ENCODE measurements at places on chromosomes 13 and 19.

- DNase-seq: no peak
These were observed 44.8 kb upstream of the FLT1 start for GRCh38 chr13:28539625-28540286.

- peak; percentile 51 for DNase-seq
These were observed 25.8 kb upstream of the NANOS3 start for GRCh38 chr19:13850910-13851733.

GRCh38 chr13:27170516-27171243 is 931 bp downstream of the USP12 start:
- peak; percentile 9 for DNase-seq

DNA sequence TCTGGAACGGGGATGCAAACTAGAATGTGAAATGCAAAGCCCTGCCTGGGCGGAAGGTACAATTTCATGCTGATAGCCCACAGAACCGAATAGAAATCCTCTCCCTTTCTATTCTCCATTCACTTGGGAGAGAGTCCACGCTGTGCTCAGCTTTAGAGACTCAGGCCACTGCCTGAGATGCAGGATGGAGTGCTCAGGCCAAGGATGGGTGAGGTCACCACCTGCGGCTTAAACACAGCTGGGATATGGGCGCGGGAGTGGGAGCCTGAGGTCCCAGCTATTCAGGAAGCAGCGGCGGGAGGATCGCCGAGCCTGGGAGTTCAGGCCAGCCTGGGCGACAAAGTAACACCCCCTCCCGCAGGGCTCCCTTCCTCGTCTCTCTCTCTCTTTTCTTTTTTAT is 446 bp upstream of the ZNF83 start:
- DNase-seq: no peak

GRCh38 chr13:42384265-42384664 is 112.3 kb downstream of the AKAP11 start:
- no peak for DNase-seq

GRCh38 chr19:55459551-55459949 is 1.9 kb downstream of the ISOC2 start:
- no peak for DNase-seq

DNA sequence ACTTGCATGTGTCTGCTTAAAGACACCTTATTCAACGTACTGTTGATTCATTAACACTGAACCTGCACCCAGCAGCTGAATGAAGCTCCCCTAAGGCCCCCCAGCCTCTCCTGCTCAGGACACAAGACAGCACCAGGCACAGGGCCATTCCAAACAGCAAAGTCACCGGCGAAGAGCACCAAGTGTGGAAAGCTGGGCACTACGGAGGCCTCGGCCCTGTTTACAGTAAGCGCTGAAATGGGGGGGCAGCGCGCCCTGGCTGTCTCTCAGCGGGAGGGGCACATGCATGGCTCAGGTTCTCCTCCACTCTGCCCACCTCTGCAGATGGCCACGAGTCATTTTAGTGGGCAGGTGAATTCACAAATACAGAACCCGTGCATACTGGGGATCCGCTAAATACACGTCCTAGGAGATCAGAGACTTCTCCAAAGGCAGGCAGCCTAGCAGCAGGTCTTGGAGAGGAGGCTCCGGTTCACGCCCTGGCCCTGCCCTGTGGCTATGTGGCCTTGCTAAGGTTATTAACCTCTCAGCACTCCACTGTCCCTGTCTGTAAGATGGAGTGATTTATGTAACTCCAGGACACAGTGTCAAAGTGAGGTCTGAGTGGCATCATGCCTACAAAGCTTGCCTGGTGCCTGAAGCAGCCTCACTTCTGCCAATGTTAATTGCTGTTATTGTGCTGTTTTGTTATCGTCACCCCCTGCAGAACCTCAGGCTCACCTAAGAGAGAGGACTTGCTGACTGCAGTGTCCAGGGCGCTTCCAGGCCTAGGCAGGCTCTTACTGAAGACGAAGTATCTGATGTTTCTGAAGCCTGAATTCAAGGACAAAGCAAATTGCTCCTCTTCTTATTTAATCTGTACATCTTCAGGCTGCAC is 207.4 kb upstream of the SOX1 start:
- no peak for DNase-seq

GRCh38 chr13:57128909-57129308 is 11.8 kb upstream of the PRR20A start:
- DNase-seq: no peak

DNA sequence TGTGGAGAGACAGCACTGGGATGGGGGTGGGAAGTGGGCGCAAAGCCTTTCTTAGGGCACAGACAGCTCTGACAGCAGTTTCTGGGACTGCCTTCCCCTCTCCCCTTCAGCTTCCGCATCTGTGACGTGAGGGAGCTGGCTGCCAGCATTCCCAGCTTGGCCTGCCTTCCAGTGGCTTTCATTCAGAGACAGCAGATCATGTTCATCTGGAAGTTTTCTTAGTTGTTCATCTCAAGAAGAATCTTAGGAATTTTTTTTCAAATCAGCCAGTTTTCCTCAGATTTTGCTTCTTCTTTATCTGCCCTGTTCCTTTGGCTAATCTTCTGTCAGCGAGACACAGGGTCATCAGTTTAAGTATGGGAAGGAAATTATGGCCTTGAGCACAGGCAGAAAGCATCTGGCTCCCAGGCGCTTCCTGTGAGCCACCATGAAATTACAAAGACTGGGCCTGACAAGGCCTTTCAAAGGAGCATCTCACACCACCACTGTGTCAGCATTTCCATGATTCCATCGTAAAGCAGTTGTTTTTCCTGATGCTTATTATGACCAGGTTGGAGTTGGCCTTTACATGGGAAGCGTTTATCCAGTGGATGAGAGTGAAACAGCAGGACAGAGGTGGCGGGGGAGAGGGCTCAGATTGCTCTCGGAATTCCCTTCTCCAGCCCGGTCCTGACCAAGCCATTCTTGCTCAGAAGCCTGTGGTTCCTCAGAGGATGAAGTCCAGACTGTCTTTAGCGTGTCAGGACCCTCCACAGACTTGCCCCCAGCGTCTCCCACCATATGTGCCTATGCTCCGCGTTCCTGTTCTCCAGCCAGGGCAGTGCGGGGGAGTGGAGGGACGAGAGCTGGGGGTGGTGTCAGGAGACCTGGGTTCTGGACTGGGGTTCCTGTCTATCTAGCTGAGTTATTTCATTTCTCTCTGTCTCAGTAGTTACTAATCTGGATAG is 43.6 kb downstream of the ARHGAP35 start:
- DNase-seq: no peak

DNA sequence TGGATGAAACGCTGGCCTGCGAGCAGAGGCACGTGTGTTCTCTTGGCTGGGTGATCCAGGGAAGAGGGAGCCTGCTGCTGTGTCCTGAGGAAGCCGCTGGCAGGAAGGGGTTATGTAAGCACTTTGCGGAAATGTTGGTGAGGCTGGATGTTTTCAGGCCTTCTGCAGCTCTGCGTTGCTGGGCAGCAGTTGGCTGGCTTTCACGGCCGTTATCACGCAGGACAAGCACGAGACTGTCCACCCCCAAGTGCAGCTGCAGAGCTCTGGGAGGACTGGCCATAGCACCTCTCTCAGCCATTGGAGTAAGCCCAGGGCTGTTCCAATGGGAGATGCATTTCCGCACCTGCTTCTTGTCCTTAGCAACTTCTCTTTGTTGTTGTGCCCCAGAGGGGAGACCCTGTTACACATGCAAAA is 146.9 kb upstream of the SOX21 start:
- no peak for DNase-seq

DNA sequence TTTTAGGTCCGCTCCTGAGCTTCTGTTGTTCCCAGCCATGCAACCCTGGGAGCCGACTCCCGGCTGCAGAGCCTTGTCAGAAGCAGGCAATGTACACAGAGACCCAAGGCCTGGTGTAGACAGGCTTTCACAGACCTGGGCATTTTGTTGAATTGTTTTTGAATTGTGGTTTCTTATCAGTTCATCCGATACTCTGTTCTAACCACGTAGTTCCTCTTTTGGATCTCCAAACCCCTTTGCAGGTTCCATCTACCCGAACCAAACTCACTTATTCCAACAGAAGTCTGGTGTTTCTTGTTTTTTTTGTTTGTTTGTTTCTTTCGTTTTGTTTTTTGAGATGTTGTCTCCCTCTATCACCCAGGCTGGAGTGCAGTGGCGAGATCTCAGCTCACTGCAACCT is 6.3 kb upstream of the NLRP2 start:
- no peak for DNase-seq

GRCh38 chr19:28485292-28485691 is 727.7 kb downstream of the UQCRFS1 start:
- DNase-seq: no peak

- DNase-seq: peak; percentile 43
These were observed 344 bp downstream of the NHLRC3 start for GRCh38 chr13:39038569-39039030.

GRCh38 chr19:50434525-50434924 is 1.8 kb downstream of the MYBPC2 start:
- DNase-seq: no peak

DNA sequence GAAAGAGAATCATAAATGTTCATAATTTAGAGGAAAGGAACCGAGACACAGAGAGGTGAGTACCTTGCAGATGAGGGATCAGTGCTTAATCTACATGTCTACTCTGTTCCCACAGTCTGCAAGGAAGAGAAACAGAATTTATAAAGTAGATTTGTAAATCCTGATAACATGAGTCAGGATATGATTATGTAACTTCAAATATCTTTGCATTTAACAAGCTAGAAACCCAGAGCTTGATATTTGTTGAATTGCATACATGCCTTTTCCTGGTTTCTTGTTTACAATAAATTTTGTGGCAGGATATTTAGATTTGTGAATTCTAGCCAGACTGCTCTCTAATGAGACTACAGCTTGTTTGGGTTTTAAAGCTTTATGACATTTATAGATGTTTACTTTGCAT is 219.2 kb downstream of the ENOX1 start:
- DNase-seq: no peak

GRCh38 chr13:35855531-35856019 is 275.6 kb downstream of the DCLK1 start:
- no peak for DNase-seq

DNA sequence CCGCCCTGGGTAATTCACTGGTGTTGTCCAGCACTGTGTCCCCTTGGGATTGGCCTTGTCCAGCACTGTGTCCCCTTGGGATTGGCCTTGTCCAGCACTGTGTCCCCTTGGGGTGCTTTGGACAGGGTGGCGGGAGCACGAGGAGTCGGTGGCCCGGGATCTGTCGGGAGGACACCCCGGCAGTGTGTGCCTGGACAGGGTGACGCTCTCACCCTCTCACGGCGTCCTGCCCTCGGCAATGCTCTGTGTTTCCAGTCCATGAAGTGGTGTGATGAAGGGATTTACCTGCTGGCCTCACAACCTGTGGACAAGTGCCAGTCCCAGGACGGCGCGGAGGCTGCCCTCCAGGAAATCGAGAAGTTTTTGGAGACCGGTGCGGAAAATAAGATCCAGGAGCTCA is 29.9 kb upstream of the F7 start:
- DNase-seq: no peak

DNA sequence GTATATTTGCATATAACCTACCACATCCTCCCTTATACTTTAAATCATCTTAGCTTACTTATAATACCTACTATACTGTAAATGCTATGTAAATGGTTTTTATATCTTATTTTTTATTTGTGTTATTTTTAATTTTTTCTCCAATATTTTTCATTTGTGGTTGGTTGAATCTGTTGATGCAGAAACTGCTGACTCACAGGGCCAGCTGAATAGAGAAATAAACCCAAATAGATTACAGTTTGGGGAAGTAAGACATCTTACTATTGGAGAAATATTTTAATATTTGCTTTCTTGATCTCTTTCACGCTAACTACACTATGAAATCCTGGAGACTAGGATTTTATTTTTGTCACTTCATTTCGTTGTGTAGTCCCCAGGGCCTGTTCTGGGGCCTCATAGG is 7.1 kb downstream of the SMAD9 start:
- DNase-seq: no peak

DNA sequence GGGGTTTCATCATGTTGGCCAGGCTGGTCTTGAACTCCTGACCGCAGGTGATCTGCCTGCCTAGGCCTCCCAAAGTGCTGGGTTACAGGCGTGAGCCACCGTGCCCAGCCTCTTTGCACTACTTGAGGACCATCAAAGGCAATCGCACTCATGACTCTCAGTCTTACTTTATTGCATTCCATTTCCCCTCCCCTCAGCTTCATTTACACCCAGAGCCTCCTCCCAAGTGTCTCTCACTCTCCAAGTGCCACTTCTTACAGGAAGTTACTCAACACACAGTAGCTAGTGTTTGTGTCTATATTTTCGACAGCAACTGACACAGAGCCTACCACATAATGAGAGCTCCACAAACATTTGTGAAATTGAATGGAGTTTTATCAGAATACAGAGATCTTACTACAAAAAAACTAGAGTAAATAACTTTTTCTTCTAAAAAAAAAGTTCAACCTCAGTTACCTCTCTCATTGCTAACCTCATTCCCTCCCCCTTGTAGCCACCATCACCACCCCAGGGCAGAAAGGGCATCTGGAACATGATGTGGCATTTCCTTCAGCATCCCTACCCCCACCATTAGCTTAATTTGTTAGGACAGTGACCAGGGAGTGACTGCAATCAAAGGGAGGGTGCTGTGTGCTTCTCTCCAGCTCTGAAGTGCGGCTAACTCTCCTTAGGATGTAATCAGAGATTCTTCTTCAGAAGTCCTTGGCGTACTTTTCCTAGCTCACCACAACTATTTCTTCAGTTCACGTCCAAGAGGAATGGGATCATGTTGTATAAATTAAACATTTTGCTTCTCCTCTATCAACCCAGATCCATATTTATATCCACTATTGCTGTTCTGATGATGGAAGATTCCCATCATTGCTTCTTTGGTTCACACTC is 17.0 kb upstream of the RUBCNL start:
- no peak for DNase-seq

- no peak for DNase-seq
These were observed 155.9 kb upstream of the KLF12 start for GRCh38 chr13:74289861-74290773.

DNA sequence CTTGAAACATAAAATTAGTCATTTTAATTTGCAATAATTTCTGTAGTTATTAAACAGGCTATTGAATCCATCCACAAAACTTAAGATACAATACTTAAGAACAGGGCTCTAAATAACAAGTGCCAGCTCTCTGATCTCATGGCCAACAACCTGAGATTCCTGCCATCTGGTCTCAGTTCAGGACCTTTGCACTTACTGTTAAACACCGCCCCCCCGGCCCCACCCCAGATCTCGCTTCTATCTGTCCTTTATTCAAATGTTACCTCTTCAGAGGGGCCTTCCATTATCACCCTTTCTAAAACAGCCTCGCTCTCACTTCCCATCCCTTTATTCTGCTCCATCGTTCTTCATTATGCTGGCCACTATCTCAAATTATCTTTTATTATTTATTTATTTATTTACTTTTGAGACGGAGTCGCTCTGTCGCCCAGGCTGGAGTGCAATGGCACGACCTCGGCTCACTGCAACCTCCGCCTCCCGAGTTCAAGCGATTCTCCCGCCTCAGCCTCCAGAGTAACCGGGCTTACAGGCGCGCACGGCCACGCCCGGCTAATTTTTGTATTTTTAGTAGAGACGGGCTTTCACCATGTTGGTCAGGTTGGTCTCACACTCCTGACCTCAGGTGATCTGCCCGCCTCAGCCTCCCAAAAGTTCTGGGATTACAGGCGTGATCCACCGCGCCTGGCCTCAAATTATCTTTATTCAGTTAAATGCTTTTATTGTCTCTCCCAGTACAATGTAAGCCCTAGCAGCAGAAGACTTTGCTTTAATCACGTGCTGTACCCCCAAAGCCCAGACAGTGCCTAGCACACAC is 838 bp upstream of the SNRNP70 start:
- DNase-seq: no peak
